ENCODE measurements at places on chromosomes 16 and 17. TPM values are rescaled to one million over a fixed set of nuclear protein-coding genes. Genes with fewer than 3 reads are reported as not detected.

DNA sequence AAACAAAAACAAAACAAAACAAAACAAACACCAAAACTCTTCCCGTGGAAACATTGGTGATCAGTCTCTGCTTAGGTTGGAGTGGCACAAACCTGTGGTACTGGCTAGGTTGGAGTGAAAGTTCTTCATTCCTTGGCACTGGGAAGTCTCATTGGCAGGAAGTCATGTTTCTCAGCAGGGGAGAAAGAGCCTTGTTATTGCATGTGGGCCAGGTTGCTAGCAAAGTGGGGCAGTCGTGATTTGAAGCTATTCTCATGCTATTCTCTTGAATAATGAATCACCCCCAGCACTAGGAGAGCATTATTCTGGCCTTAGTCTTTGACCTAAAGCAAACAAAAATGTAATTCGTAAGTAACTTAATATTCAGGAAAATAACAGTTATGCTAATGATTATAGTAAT is 24.3 kb upstream of the B4GALNT2 start:
- no peak for DNase-seq

CACNG5 gene
- polyA plus RNA-seq, result not detected

GRCh38 chr16:70523743-70524398 is at the start of gene SF3B3:
Gene SF3B3, plus strand, starts transcription at chr16:70523816. Its CDS starts 2,841 bp downstream, at chr16:70526657.
- peak; percentile 79 for DNase-seq

DNA sequence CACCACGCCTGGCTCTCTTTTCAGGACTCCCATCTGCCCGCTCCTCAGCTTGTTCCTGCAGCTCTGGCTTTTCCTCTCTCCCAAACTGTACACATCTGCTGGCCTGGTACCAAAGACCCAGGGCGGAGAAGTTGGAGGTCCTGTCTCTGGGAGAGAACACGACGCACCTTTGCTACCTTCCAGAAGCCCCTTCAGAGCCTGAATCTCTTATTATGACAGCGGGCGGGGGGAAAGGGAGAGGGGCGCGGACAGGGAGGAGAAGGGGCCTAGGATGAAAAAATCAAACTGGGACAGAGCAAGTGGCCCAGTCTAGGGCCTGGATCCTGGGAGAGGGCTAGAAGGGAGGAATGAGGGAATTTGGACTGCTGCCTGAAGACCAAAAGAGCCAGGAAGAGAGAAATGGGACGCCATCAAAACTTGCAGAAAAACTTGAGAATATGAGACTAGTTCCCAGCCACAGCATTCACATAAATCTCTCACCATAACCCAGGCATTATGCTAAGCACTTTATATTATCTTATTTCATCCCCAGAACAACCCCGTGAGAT is 2.5 kb upstream of the PER1 start:
- peak; percentile 69 for DNase-seq

PTX4 gene
- 0.59 TPM for polyA plus RNA-seq

GRCh38 chr16:15639061-15639568 is 3.8 kb downstream of the MARF1 start:
- DNase-seq, result no peak

GRCh38 chr17:50889528-50890118 is 23.5 kb upstream of the TOB1 start:
- no peak for DNase-seq
